Activated naive CD4-positive, alpha-beta T cell treated with anti-CD3 and anti-CD28 coated beads, Interleukin-2, amount 10 ng/mL, durations not matched to agents 7 days and 5 days (primary cell): ENCODE measurements at places on chromosomes 7 and 10.
A peak's percentile ranks its signal among the peaks of the same experiment; 100 is the strongest.

- peak; percentile 76 for DNase-seq
Observed at GRCh38 chr10:123614888-123615287, 51.3 kb upstream of the GPR26 start.

DNA sequence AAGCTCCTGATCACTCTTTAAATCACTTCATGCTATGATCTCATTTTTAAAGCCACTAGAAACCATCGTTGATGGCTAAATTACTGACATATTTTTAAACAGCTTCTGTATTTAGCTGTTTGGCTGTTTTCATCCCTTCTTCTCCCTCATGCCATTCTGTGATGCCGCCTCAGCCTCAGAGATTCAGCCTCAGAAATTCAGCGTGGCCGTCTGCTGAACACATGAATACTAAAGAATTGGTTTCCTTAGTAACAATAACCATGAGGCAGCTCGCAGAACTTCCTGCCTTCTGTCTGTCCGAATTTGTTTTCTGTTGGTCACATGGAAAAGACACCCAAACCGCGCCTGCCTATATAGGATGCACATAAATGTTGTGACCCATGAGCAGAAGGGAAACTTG lies 31.0 kb upstream of the FZD1 start:
- no peak for DNase-seq

- no peak for DNase-seq
Observed at GRCh38 chr10:60511477-60512229, 122.0 kb upstream of the ANK3 start.

- DNase-seq, result no peak
Observed at GRCh38 chr10:115856580-115856979, 416.4 kb downstream of the GFRA1 start.

DNA sequence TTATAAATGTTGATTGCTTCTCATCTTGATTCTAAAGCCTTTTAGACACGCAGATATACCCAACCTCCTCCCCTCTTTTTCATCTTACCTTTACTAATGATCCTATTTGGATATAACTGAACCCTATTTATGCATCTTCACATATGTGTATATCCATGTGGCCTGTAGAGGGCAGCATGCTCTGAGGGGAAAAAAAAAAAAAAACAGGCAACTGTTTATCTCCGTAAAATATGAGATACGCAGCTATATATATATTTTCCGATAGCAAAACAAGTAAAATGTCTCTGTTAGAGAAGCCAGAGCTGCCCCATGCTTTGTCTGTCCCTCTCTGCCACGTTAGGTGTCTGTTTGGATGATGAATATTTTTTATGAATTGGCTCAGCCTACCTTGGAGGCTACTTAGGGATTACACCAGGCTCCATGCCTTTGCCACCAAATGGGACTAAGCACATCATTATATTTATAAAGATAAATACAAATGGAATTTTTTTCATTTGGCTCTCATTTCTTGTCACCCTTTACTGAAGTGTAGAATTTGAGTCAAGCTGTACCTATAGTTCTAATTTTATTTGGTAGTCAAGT lies 174.8 kb upstream of the FZD1 start:
- no peak for DNase-seq

GRCh38 chr7:112137141-112138101 lies 68.8 kb downstream of the DOCK4 start:
- DNase-seq, result no peak

DNA sequence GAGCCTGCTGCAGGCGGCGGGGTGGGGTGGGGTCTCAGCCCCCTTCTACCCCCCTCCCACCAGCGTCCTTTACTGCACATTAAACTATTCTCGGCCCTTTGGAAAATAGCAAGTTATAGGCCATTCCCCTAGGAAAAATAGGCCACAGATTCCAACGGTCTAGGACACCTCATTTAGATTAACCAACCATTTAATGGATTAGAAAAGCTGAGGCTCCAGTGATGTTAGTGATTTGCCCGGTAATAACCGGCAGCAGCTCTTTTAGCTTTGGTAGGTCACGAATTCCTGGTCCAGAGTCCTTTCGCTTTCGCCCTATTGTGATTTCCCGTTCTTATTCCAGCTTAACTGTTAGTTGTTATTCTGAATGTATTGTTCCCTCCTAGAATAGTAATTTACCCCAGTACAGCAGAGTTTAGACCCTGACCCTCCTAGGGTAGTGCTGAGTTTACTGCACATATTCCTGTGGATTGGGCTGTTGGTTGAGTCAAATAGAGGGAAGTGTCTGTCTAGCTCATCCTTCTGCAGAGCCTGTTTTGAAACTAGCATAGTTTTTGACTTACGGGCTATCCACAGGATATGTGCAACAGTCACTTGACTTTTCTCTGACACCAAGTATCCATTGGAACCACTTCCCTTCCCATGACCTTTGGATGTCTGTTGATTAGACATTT lies 754 bp downstream of the GSTO1 start:
- DNase-seq, result peak; percentile 23

DNA sequence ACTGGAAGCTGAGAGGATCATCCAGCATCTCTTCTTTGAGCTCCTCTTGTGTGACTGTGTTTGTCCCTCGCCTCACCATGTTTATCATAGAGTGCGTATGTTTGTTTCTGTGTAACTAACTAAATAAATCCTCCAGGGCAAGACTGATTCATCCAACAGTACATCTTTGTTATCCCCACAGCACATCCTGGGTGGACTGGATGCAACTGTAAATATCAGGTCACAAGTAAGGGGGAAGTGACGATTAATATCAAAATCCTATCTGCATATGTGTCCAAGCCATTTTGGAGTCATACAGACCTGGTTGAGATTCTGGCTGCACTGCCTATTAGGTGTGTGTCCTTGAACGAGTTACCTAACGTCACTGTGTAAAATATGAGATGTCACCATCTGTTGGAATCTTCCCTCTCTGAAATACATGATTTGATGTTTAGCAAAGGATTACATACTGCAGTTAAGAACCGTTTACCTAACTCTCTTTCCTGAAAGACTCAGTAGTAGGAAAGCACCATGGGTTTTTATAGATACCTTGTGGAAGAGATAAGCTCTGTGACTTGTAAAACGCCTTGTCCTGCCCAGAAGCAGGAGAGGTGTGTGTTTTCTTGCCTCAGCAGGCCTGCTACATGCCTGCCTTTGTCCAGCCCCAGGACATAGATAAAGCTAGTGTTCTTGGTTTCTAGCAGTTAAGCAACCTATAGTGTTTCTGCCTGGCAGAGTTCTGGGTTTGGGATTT lies 25.8 kb downstream of the WBP1L start:
- no peak for DNase-seq

DNA sequence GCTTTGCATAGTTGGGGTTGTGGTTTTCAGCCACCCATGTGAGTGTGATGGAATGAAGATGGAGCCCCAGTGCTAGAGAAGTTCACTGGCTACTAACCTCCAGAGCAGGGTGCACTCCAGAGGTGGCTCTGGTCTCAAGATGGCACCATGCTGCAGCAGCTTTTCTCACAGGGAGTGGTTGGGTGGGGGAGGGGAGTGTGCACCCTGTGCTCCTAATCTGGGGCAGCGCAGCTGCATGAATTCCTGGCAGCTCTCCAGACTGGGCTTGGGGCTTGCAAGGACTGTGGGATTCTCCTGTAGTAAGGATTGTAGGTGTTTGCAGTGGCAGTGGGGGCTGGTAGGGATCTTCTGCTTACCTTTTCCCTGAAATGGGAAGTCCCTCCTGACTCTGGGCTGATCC lies 23.7 kb downstream of the PHTF2 start:
- no peak for DNase-seq

DNA sequence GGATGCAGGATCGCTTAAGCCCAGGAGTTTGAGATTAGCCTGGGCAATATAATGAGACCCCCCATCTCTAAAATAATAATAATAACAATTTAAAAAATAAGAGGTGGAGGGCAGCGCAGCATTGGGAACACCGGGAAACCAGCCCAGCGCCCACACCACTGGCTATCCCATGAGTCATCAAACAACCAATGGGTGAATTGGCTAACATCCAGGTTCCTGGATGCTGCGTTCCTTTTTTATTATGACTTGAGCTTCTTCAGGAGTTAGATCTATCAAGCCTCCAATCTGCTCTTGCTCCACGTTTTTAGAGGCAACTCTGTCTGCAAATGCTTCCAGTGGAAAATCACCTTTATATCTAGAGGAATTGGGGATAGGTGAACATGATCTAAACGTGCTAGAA lies 10.0 kb upstream of the LRRC4 start:
- DNase-seq, result no peak

DNA sequence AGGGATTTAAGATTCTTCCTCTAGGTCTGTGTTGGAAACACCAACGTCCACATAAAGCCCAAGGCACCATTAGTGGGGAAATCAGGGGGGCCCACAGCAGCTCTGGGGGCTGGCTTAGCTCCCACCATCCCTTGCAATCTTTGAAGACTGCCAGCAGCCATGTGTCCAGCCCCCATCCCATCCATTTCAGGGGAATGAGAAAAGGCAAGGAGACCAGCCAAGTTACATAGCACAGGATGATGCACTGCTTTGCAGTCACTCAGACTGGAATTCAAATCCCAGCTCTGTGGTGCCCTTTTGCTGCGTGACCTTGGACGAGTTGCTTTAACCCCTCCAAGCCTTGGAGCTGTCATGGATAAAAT lies 108.9 kb upstream of the ZMIZ1 start:
- no peak for DNase-seq

GRCh38 chr7:157497367-157497743 lies 160.6 kb downstream of the DNAJB6 start:
- DNase-seq, result no peak

GRCh38 chr10:60286559-60286958 lies 103.1 kb downstream of the ANK3 start:
- DNase-seq, result no peak

- DNase-seq, result no peak
Observed at GRCh38 chr10:35300063-35300699, 36.1 kb upstream of the CCNY start.

DNA sequence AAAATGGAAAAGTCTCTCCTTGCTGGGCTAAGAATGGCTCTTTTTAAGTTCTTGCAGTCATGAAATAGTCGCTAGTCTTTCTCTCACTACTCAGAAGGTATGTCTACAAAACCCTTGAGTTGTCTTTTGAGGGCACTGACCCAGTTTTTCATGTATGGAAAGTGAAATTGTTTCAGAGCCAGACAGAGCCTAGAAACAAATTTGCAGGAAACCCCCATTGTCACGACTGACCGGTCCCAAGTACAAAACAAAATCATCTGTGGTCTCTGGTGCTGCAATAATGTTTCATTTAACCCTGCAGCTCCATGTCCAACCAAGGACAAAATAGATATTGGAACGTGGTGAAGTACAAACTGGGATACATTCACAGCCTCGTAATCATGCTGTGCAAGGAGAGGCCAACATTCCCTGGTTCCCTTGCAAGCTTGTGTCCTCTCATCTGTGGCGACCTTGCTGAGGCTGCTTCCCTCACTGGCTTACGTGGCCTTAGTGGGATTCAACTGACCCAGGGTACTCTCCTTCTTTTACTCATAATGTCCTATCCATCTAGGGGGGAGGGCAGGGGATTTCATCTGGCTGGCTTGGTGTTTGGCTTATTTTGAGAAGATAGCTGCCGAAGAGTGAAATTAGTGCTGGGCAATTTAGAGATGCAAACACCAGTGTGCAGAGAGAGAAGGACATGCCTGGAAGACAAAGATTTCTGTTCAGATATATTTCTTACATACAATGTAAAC lies 172.5 kb downstream of the IPMK start:
- DNase-seq, result no peak

DNA sequence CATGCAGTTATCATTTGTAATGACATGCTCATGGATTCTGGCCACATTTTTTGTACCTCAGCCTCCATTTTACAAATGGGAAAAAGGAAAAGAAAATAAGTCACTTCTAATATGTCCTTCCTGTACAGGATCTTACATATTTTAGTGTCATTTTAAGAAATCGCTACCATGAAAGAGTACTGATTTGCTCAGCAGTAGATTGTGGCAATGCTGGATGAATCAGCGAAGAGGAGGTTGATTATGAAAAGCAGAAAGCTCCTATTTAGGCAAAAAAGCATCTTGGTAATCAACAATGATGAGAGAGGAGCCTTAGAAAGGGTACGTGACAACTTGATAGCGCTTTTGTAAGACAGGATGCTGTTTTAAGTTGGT lies 522.9 kb downstream of the PARD3 start:
- no peak for DNase-seq

DNA sequence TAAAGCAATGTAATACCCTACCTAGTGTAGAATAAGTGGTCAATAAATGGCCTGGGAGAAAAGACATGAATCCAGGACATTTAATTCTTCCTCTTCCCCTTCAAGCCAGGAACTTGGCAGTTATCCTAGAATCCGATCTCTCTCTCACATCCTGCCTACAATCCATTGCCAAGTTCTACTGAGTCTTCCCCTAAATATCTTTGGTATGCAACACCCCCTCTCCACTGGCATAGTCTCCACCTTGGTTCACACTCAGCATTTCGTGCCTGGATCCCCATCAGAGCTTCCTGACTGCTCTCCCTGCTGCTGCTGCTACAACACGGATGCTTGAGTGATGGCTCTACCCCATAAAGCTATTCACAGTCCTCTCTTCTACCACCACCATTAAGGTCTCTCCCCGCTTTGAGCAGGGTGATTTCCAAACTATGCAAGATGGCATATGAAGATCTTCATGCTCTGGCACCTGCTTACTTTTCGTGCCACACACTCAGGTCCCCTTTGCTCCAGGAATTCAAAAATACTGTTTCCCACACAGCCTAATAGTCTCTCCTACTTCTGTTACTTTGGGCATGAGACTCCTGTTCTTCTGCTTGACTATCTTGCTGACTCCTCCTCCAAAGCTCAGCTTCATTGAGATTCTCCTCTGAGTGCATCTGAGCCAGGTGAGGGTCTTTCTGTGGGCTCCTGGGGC lies 4.8 kb downstream of the ANK3 start:
- no peak for DNase-seq

- peak; percentile 58 for DNase-seq
Observed at GRCh38 chr7:142438235-142438922, 180.5 kb upstream of the PRSS58 start.

- DNase-seq, result no peak
Observed at GRCh38 chr7:28132959-28133870, 47.4 kb downstream of the JAZF1 start.

DNA sequence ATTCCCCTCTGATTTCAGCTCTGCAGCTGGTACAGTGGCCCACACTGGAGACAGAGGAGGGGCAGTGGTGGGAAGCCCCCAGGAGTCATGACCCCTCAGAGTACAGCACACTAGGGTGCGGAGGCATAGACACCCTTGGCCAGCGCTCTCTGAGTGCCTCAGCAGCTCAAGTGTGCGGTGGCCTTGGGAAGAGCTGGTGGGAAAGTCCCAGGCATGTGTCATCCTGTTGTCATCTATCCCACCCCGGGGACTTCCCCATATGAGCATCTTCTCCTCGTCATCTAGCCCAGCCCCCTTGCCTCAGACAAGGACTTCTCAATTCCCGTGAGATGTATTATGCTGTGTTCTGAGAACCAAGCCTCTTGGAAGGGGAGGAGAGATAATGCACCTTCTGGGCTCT lies 15.6 kb upstream of the PPIF start:
- DNase-seq, result peak; percentile 79

- no peak for DNase-seq
Observed at GRCh38 chr7:55127135-55127551, 108.3 kb downstream of the EGFR start.

- no peak for DNase-seq
Observed at GRCh38 chr10:997266-998022, 9.2 kb downstream of the GTPBP4 start.

GRCh38 chr10:91164520-91165065 lies 55.9 kb upstream of the PCGF5 start:
- no peak for DNase-seq
